ENCODE measurements at places on chromosomes 3 and 15.

GRCh38 chr3:129618901-129619671 is 12.6 kb upstream of the PLXND1 start:
- no peak for DNase-seq

GRCh38 chr15:40756938-40757337 is 1.9 kb upstream of the RMDN3 start:
- no peak for DNase-seq

DNA sequence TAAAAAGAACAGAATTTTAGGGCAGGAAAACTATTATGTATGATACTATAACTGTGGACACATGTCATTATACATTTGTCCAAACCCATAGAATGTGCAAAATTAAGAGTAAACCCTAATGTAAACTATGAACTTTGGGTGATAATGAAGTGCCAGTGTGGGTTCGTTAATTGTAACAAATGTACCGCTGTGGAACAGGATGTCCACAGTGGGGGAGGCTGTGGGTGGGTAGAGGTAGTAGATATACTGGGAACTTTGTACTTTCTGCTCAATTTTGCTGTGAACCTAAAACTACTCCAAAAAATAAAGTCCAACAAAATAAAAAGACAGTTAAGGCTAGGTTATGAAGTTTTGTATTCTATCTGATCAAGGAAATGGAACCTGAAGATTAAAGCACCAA is 24.8 kb downstream of the CD96 start:
- DNase-seq = no peak

DNA sequence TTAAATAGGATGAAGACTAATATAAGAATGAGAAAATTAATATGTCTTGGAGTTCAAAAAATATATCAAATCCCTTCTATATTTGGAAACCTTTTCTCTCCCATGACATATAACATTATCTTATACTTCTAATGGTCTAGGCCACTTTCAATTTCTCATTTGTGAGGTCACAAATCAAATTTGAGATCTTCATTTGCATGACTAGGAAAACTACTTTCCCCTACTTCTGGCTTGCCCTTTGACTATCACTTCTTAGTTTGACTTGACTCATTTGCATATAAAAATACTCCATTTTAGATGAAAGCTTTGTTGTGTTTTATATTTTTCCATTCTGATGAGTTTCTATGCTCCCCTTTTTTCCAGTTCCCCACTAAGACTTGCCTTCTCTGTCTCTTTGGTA is 598.6 kb upstream of the TBL1XR1 start:
- DNase-seq = no peak

- no peak for DNase-seq
Observed at GRCh38 chr15:59687836-59688235, 1.3 kb downstream of the BNIP2 start.

Data from activated T-cell treated with anti-CD3 and anti-CD28 coated beads, Interleukin-2, amount 50 U/mL, for 24 hours (primary cell).